CD4-positive, alpha-beta memory T cell (primary cell): ENCODE measurements at places on chromosomes 3 and 15.
A peak's percentile ranks its signal among the peaks of the same experiment; 100 is the strongest.

DNA sequence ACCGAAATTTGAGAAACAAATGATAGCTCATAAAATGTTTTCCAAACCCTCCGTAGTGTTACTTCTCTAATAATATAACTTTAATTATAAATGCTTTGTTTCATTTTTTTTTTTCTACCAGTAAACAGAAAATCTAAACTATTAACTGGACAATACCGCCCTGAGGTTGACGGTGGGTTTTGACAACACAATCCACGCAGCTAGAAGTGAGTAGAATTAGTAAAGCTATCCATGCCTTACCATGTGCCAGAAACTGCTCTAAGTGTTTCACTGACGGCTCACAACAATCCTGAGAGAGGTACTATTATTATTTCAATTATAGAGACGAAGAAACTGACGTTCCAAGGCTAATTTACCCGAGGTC, 410 bp downstream of the NDUFAF1 start:
- H3K36me3 ChIP-seq = peaks cover under 1% of the 10 kb centered on the region
- H3K4me3 ChIP-seq = peak overlapping the region; percentile 87
- DNase-seq = no peak
- peak overlapping the region; percentile 69 for H3K27ac ChIP-seq
- H3K4me1 ChIP-seq = peaks cover 17% of the 10 kb centered on the region

DNA sequence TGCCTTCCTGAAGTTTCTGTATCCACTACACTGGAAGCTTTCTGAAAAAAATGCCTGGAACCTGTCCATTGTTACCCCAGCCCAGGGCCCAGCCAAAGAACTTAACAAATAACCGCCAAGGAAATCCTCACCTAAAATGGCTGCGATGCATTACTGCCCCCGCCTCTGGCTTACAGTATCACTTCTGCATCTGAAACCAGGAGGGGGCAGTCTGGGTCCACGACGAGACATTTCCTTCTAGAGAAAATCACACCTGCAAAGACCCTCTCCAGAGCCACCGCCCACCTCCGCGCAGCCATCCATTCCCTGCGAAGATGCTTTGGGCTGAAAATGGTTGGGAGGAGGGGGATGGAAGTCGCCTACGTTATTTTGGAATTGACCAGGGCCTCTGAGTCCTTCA, 22.4 kb upstream of the CELF6 start:
- peaks cover 32% of the 10 kb centered on the region for H3K36me3 ChIP-seq
- DNase-seq = peak; percentile 25

DNA sequence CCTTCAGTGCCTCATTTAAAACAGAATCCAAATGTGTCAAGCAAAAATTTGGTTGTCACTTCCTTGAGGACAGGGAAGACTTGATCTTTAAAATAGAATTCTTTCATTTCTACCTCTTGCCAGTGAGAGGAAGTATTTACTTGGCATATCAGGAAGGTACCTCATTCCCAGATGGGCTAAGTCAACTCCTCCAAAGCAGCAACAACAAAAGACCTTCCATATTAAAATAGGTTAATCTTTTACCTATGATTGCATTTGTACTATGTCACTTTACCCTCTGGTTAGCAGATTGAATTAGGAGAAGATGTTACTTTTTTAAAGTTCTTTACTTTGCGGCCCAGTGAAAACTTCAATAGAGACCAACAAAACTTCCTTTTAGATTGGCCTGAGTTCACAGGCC, 462.1 kb upstream of the ADAMTS9 start:
- H3K4me1 ChIP-seq = no peaks in the 10 kb centered on the region
- H3K4me3 ChIP-seq = no peak overlapping the region
- no peaks in the 10 kb centered on the region for H3K36me3 ChIP-seq
- H3K27ac ChIP-seq = no peak overlapping the region

- H3K36me3 ChIP-seq = no peaks in the 10 kb centered on the region
- no peaks in the 10 kb centered on the region for H3K4me1 ChIP-seq
- no peak for DNase-seq
- H3K27ac ChIP-seq = no peak overlapping the region
- H3K4me3 ChIP-seq = no peak overlapping the region
These were observed 78.4 kb downstream of the IGF2BP2 start for GRCh38 chr3:185746470-185746869.

DNA sequence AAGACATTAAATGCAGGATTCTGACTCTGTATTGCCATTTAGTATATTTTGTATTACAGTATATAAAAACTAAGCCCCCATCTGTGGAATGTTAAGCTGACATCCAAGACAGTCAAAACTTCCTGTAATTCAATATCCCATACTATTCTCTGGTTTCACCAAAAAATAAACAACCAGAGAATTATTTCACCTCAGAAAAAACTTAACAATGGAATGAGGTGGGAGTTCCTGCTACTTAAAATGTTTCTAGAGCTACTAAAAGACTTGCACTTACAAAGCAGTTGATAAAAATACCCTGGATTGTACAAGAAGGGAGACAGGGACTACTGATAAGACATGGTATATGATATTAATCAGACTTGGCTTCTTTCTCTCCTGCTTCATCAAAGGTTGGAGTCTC, 8.3 kb downstream of the ARL13B start:
- no peaks in the 10 kb centered on the region for H3K36me3 ChIP-seq
- no peak overlapping the region for H3K4me3 ChIP-seq

GRCh38 chr3:188962253-188963247, 209.2 kb upstream of the TPRG1 start:
- H3K27ac ChIP-seq = no peak overlapping the region
- no peaks in the 10 kb centered on the region for H3K36me3 ChIP-seq

DNA sequence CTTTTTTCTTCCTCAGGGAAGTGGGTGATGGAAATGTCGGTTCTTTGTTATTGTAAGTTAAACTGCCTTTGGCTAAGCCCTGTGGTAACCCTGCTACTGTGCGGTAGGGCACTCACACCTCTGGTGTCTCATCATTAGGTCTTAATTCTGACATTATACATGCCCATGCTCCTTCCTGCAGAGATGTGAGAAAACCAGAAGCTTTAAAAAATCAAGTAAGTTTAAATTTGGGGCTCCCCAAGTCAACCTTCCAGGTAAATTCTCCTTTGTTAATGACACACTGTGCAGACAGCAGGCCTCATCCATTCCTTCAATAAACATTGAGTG, 155.8 kb downstream of the FAM43A start:
- no peaks in the 10 kb centered on the region for H3K4me1 ChIP-seq
- H3K4me3 ChIP-seq = no peak overlapping the region
- no peaks in the 10 kb centered on the region for H3K36me3 ChIP-seq
- H3K27ac ChIP-seq = no peak overlapping the region

DNA sequence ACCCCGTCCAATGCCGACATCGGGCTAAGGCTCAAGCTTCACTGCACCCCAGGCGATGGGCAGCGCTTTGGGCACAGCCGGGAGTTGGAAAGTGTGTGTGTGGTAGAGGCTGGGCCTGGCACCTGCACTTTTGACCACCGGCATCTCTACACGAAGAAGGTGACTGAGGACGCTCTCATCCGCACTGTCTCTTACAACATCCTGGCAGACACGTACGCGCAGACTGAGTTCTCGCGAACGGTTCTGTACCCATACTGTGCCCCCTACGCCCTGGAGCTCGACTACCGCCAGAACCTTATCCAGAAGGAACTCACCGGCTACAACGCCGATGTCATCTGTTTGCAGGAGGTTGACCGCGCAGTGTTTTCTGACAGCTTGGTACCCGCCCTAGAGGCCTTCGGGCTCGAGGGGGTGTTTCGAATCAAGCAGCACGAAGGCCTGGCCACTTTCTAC, 1.0 kb downstream of the PDE12 start:
- H3K36me3 ChIP-seq = peaks cover 9% of the 10 kb centered on the region
- no peaks in the 10 kb centered on the region for H3K27me3 ChIP-seq
- peaks cover 51% of the 10 kb centered on the region for H3K4me1 ChIP-seq
- H3K4me3 ChIP-seq = peak overlapping the region; percentile 85

DNA sequence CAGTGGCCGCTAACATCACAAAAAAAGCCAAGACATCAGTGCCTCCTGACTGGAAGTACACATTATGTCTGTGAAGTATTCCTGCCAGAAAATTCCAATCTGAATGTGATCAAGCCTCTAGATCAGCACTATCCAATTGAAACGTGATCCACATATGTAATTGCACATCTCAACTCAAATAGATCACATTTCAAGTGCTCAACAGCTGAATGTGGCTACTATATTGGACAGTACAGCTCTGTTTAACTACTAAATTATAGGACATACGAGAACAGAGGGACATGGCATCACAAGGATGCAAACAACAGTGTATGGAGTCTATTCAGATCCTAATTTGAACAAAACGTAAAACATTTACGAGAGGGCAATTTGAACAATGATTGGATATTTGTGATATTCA, 542 bp upstream of the UBAP1L start:
- no peaks in the 10 kb centered on the region for H3K4me1 ChIP-seq
- H3K27me3 ChIP-seq = no peaks in the 10 kb centered on the region
- H3K36me3 ChIP-seq = peaks cover 42% of the 10 kb centered on the region
- no peak overlapping the region for H3K4me3 ChIP-seq

DNA sequence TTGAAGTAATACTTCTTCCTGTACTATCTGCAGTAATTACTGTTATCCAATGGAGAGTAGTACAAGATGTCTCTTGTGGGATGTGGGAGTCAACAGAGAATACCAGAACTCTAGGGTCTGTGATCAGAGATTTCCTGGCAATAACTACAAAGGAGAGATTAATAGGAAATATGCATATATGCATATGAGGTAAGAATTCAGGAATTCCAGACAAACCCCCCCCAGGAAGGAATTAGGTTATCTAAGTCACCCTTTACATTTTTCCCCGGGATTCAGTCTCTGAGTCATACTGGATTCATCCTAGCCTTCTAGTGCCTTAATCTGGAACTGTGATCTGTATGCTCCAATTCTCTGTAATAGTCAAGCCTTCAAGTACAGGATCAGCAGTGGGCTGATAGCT, 49.4 kb downstream of the GTF2E1 start:
- H3K27ac ChIP-seq = no peak overlapping the region
- DNase-seq = no peak
- H3K4me1 ChIP-seq = no peaks in the 10 kb centered on the region
- no peaks in the 10 kb centered on the region for H3K27me3 ChIP-seq

DNA sequence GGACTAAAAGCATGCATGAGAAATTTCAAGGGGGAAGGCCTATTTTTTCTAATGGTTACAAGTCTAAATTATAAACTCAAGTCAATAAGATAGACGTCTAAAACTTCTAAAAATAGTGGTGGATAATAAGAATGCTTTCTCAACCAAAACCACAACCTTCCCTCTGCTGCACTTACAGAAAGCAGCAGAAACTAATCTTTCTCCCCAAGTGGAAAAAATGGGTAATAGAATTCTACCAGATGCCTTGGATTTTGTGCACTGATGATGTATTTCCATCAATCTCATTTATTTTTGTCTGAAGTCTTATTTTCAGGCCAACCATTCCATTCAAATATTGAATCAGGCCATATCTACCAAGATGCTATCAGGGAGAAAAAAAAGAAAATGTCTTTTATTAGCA, 344.7 kb downstream of the NEK10 start:
- DNase-seq = no peak
- H3K36me3 ChIP-seq = no peaks in the 10 kb centered on the region
- H3K27me3 ChIP-seq = no peaks in the 10 kb centered on the region
- no peak overlapping the region for H3K4me3 ChIP-seq
- no peaks in the 10 kb centered on the region for H3K4me1 ChIP-seq

- no peak overlapping the region for H3K27ac ChIP-seq
- no peak overlapping the region for H3K4me3 ChIP-seq
- DNase-seq = no peak
- H3K36me3 ChIP-seq = no peaks in the 10 kb centered on the region
These were observed 263.2 kb downstream of the NR2F2 start for GRCh38 chr15:96593735-96594134.

DNA sequence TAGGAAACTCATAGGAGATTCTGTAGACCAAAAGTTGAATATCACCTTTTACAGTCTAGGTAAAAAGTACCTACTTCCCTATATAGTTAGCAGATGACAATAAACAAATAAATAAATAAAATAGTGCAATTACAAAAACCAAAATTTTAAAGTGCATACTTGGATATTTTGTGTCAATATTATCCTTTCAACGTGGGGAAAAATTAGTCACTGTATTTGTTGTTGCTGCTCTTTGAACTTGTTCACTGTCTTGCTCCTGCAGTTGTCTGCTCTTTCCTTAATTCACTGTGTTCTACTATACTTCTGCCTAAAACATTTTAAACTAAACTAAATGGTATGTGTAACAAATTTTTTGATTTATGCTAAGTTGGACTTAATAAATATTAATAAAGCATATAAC, 889.0 kb downstream of the ROBO1 start:
- H3K27ac ChIP-seq = no peak overlapping the region
- H3K36me3 ChIP-seq = no peaks in the 10 kb centered on the region
- H3K4me3 ChIP-seq = no peak overlapping the region
- no peaks in the 10 kb centered on the region for H3K4me1 ChIP-seq

- no peaks in the 10 kb centered on the region for H3K27me3 ChIP-seq
- H3K4me3 ChIP-seq = no peak overlapping the region
- H3K27ac ChIP-seq = no peak overlapping the region
- no peak for DNase-seq
These were observed 110.1 kb upstream of the CLSTN2 start for GRCh38 chr3:139824864-139825263.

DNA sequence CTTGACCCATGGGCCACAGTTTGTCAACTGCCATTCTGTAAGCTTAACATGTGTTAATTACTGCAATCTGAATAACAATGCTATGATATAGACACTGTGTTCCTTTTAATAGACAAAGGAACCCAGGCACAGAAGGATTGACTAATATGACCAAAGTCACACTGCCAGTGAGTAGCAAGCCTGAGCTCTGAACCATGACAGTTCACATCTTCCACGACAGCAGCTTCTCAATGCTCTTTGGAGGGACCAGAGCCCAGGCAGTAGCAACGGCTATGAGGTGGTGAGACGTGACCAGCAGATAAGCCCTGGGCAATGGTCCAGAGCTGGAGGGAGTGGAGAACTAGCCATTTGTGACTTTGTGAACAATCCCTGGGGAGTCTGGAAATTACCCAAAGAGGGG, 19.4 kb downstream of the CA12 start:
- no peaks in the 10 kb centered on the region for H3K36me3 ChIP-seq
- DNase-seq = no peak
- no peaks in the 10 kb centered on the region for H3K27me3 ChIP-seq
- no peaks in the 10 kb centered on the region for H3K4me1 ChIP-seq
- no peak overlapping the region for H3K27ac ChIP-seq

DNA sequence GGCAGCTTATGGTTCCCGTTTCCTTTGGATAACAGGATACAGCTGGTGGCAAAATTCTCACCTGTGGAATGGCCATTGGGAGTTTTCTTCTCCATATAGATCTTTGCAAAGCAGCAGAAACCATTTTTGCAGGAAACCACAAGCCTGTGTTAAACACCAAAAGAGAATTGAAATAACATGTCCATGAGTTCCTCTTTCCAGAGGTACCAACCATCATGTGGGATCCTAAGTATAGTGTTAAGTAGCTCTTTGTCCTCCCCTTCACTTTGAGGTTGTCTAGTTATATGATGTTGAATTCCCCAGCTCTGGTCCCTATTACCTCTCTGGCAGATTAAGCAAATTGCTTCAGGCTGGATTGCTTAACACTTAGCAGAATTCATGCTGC, 94.9 kb downstream of the AKAP13 start:
- H3K4me3 ChIP-seq = no peak overlapping the region
- H3K27me3 ChIP-seq = no peaks in the 10 kb centered on the region
- no peaks in the 10 kb centered on the region for H3K36me3 ChIP-seq
- H3K4me1 ChIP-seq = peaks cover 53% of the 10 kb centered on the region
- DNase-seq = no peak

- no peak for DNase-seq
- H3K27ac ChIP-seq = no peak overlapping the region
- H3K4me3 ChIP-seq = no peak overlapping the region
- no peaks in the 10 kb centered on the region for H3K4me1 ChIP-seq
- H3K27me3 ChIP-seq = no peaks in the 10 kb centered on the region
These were observed 246.0 kb upstream of the CBLB start for GRCh38 chr3:106114848-106115247.
